ENCODE measurements at places on chromosomes 2 and 18.

DNA sequence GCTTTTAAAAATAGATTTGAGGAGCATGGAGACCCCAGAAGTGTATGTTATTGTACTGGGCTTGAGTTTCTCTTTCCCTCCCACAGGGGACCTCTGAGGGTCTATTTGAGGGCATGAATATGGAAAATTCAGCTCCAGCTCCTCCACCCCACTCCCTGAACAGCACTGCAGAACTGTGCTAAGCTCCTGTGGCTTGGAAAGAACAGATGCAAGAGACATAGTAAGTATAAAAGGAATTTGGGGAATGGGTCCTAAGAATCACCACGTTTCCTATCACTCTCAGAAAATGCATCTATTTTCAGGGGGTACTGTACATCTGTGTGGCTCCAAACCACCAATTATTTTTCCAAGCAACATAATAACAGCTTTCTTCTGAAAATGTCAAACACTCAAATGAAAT is 416.1 kb downstream of the ZNF521 start:
- DNase-seq = no peak

DNA sequence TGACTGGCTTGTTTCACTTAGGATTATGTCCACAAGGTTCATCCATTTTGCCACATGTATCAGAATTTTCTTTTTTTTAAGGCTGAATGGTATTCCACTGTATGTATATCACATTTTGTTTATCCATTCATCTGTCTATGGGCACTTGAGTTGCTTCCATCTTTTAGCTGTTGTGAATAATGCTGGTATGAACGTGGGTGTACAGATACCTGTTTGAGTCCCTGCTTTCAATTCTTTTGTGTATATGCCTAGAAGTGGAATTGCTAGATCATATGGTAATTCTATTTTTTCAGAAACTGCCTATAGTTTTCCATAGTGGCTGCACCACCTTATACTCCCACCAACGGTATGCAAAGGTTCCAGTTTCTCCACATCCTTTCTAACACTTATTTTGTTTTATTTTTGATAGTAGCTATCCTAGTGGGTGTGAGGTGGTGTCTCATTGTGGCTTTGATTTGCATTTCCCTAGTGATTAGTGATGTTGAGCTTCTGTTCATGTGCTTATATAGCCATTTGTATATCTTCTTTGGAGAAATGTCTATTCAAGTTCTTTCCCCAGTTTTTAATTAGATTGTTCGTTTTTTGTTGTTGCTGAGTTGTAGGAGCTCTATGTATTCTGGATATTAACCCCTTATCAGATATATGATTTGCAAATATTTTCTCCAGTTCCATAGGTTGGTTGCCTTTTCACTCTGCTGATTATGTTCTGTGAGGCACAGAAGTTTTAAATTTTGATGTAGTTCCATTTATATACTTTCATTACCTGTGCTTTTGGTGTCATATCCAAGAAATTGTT is 40.7 kb downstream of the TTC39C start:
- DNase-seq = no peak

GRCh38 chr2:2825516-2826208 is 494.6 kb upstream of the MYT1L start:
- DNase-seq = no peak

- DNase-seq = no peak
Observed at GRCh38 chr2:204948024-204948763, 402.9 kb downstream of the PARD3B start.

GRCh38 chr2:228507231-228507824 is 325.8 kb upstream of the SPHKAP start:
- DNase-seq = no peak

DNA sequence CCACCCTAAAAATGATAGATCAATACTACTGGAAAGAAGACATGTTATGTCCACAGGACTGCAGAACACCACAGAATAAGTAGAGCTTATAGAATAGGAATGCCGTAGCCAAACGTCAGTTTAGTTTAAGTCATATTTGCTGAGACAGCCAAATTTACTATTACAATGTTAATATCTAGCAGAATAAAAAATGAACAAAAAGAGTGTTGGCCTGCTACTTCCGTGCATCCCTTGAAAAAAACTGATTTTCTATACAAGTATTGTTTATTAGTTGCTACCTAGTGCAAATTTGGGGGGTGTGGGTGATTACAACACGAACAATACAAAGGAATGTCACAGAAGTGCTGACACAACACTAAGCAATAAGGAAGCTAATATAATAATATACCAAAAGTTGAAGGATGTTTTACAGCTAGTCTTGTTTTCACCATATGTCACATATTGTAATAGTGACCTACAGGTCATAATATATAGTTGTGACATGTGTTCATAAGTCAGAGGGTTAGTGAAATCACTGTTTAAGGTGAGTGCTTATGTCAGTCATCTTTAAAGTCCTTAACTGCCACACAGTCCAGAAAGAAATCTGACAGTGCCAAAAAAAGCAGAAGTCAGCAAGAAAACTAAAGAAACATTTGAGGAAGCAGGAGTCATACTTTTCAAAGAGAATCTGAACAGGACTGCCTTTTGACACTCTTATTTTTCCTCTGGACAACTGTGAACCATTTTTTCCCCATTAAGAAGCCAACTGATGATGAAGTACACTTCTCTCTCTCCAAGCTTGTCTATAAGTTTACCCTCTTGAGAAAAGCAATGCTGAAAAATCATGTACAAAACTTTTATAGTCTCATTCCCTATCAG is 376.4 kb downstream of the ZEB2 start:
- DNase-seq = no peak

- DNase-seq = no peak
Observed at GRCh38 chr2:31693882-31694281, 113.1 kb upstream of the SRD5A2 start.

GRCh38 chr18:13804305-13804704 is 19.6 kb upstream of the MC5R start:
- DNase-seq = no peak

- no peak for DNase-seq
Observed at GRCh38 chr2:207791579-207792243, 22.0 kb upstream of the FZD5 start.

- no peak for DNase-seq
Observed at GRCh38 chr2:207140265-207140664, 25.5 kb downstream of the KLF7 start.

DNA sequence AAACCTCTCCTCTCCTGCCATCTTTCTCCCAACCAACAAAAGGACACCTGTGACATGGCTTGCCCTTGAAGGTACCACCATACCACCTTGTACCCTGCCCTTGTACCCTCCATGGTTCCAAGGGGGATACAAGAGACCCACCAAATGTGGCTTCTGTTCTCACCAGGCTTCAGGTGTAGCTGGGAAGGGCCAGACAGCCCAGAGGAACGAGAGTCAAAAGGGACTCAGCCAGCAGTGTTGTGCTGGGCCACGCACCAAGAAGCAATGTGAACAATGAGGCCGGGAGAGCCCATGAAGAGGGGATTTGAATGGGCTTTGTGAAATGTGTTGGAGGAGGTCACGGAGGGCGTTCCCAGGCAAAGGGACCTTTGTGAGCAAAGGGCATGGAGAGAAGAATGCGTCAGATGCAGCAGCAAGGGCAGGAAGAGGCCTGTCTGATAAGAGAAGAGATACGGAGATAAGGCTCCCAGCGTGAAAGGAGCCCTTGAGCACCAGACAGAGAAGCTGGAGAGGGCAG is 48.6 kb downstream of the PLB1 start:
- no peak for DNase-seq

- no peak for DNase-seq
Observed at GRCh38 chr18:63107171-63107845, 212.3 kb downstream of the BCL2 start.

DNA sequence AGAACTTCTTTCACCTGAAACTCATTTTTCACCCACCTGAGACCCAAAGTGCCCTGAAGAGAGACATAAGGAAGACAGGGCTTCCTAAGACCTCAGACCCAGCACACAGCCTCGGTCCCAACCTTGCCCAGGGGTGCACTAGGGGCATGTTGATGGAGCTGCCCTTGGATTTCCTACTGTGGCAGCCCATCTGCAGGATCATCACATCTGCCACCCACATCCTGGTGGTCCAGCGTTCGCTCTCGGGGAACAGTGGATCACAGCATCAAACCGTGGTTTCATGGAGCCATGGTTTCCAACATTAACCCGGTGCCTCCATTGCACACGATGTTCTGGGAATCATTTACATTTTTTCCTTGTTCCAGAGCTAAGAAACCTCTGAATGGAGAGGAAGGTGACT is 186.4 kb downstream of the TFCP2L1 start:
- DNase-seq = no peak

GRCh38 chr2:129864719-129865118 is 114.7 kb upstream of the RAB6C start:
- no peak for DNase-seq

DNA sequence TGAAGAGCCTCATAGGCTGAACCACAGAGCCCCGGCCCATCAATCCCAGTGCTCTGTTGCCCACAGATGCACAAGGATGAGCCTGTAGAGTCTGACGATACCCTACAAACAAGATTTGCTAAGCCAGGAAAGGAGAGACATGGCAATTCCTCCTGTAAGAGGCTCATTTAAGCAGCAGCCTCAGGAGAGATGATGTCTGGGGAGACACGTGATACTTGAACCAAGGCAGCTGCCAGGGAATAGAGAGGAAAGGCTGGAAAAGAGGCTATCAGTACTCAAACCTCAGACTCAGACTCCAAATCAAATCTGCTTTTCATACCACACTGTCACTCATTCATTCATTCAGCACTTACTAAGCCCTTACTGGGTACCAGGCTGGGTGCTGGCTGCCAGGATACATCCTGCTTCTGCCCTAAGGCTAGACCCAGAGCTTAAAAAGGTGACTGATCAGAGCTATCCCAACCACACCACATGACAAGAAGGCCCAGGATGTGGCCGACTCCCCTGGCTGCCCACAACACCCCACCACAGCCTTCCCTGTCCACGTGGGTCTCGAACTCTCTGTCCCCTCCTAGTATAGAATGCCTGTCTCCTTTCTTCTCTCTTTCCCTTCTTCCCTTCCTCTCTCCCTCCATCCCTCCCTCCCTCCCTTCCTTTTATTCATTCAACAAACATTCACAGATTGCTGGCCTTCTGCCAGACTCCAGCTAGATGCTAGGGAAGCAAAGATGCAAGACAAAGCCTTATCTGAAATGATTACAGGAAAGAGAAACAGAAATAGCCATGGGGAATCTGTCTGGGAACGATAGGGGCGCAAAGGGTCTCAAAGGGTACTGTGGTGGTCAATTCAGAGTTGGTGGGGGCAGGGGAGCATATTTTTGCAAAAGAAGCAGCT is 23.4 kb upstream of the KCNK3 start:
- DNase-seq = no peak
